Activated T-helper 1 cell treated with Interleukin-2 at 50 U/mL for 16 hours (primary cell): ENCODE measurements at places on chromosomes 6 and 20.

GRCh38 chr6:115631028-115631427 lies 429.7 kb downstream of the FRK start:
- no peak for DNase-seq

- DNase-seq: no peak
These were observed 79.1 kb downstream of the SLC22A23 start for GRCh38 chr6:3377536-3378397.

DNA sequence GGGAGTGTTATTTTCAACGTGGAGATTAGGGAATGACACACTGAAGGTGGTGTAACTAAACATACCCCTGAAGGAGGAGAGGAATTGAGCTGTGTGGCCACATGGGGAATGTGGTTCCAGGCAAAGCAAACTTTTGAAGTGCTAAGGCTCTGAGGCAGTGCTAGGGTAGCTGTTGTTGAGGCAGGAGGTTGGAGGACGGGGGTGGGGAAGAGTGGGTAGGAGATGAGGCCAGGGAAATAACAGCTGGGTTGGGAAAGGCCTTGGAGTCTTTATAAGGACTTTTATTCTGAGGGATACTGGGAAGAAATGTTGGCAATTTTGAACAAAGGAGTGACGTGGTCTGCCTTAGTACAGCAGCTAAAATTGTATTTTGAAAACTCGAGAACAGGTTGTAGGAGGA lies 13.0 kb downstream of the RPRD1B start:
- no peak for DNase-seq

DNA sequence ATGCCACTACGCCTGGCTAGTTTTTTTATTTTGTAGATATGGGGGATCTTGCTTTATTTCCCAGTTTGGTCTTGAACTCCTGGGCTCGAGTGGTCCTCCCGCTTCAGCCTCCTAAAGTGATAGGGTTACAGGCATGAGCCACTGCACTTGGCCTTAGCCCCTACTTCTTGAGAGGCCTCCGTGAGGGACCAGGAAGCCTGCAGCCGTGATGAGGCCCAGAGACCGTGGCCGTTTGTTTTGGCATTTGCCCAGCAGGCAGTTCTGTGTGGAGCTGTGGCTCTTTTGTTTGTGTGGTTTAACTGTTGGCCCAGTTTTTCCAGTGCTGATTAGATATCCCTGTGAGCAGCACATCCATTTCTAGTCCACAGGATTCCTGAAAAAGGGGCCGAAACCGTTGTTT lies 39.8 kb downstream of the SRSF3 start:
- no peak for DNase-seq

DNA sequence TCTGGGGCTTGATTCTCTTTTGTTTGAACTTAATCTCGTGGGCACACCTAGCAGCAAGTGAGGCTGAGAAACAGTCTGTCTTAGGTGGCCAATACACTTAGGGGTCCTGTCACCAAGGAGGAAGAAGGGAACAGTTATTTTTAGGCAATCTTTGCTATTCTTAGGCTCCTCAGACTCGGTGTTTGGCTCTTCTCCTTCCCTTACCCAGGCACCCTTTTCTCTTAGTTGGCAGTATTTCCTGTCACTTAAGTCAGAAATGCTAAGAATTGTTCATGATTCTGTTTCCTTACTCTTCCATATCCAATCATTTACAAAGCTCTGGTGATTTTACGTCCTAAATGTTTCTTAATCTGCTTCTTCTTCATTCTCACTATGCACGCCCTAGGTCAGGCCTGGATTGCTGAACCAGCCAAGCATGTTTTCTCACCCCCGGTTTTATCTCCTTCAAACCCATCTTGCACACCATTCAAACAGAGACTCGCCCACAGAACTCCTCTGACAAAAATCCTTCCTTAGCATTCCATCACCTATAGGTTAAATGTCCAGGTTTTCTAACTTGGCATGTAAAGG lies 45.2 kb upstream of the TMEM217 start:
- DNase-seq: no peak

- no peak for DNase-seq
These were observed 177.8 kb upstream of the MYLIP start for GRCh38 chr6:15950962-15951569.
